ENCODE measurements at places on chromosomes 5 and 9.

DNA sequence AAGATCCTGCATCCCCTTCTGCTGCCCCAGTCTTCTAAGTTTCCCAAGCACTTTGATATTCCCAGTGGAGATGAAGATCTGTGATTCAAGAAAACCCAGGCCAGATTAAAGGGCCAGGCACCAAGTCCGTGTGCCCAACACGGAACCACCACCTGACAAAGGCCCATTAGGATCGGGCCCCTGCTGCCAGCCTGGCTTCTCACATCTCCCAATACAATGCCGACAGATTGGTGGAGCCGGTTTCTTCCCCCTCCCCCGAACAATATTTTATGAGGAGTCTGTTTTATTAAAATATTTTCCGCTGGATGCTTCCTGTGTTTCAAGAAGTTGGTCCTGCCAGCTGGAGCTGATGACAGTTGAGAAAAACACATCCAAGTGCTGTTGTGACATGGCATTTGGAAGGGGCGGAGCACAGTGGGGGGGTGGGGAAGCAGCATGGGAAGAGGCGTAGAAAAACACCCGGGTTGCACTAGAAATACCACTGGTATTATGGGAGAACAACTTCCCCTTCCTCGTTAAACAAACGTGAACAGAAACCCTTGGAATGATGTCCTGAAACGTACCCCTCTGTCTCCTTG is 45.0 kb downstream of the CRB2 start:
- no peak for DNase-seq

DNA sequence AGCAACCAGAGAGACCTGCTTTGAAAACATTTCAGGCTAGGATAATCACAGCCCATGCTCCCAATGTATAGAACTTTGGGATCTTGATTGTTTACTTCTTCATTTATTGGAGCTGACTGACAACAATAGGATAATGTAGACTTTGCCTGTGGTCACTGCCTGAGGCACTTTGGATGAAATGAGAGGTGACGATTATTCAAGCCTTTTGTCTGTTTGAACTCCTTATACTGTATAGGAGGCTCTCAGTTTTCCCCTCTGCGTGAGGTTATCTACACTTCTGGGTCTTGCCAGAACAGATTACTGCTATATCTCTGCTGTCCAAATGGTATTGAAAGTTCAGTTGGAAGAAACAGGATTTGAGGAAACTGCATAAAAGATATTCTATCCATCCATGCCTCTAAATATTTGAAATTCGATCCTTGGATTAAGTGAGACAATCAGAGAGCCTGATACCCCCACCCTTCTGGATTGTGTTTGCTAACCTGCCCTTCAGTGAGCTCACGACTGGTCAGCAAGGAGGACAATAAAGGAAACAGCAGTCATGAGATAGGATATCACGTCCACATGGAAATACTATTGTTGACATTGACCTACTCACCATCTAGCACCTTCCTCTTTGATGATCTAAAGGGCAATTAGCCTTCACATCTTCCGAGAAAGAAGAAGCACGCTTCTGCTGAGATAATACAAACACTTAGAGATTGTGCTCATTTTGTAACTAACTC is 98.1 kb downstream of the DOCK8 start:
- no peak for DNase-seq

GRCh38 chr5:10509575-10509974 is 54.3 kb upstream of the ANKRD33B start:
- no peak for DNase-seq

DNA sequence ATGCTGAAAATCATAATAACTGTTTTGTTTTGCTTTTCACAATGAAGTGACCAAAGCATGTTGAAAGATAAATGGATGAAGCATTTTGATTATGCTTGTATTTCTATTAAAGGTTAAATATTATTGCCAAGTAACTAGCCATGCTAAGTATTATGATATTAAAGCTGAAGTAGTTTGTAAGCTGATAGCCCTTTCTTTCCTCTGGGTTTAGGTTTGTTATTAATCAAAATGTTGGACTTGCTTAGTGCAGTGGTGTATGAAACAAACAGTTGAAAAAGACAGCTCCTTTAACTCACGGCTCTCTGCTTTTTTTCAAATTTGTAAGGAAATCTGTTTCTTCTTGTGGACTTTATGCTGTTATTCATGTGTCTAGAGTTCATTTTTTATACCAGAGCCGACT is 246.0 kb downstream of the CWC27 start:
- no peak for DNase-seq

DNA sequence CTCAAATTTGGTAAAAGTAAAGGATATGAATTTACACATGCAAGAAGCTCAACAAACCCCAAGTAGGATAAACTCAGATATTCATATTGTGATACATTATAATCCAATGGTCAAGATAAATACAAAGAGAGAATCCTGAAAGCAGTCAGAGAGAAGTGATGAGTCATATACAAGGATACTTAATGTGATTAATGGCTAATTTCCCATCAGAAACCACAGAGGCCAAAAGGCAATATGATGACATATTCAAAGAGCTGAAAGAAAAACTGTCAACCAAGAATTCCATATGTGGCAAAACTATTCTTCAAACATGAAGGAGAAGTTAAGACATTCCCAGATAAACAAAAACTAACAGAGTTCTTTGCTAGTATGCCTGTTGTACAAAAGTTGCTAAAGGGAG is 19.5 kb upstream of the IRF1 start:
- DNase-seq = peak; percentile 29

DNA sequence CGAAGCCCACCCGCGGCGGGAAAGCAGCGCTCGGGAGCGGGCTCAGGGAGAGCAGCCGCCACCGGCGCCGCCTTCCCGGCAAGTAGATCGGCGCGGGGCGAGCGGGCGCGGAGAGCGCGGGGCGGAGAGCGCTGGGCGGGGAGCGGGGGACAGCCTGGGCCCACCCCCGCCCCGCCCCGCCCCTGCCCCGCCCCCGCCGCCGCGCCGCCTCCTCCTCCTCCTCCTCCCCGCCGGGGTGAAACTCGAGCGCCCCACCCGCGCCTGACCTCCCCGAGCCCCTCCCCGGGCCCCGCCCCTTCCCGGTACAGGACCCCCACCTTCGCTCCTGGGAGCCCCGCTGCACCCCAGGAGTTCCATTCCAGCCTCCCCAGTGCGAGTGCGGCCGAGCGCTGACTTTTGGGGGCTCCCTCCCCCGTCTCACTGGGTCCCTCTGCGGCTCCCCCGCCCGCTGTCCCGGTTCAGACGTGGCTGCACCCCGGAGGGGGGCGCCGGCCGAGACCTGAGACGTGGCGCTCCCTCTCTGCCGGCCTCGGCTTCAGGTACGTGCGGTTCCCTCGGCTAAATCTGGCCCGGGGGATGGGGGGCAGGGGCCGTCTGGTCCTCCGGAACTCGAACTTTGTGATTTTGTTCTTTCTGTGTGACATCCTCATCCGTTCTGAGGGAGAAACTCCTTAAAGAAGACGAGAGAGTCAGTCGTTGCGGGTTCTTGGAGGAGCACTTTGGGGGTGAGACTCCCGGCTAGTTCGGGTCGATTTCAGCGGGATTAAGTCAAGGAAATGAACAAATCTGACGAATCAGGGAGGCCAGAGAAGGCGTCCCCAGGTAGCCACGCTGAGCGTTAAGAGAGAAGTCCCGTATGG is at the start of gene SEMA5A:
Gene SEMA5A (minus strand): TSS at position 84 of the 860 bp plus-strand sequence. CDS start 166,129 bp downstream, outside the sequence.
- peak; percentile 48 for DNase-seq

DNA sequence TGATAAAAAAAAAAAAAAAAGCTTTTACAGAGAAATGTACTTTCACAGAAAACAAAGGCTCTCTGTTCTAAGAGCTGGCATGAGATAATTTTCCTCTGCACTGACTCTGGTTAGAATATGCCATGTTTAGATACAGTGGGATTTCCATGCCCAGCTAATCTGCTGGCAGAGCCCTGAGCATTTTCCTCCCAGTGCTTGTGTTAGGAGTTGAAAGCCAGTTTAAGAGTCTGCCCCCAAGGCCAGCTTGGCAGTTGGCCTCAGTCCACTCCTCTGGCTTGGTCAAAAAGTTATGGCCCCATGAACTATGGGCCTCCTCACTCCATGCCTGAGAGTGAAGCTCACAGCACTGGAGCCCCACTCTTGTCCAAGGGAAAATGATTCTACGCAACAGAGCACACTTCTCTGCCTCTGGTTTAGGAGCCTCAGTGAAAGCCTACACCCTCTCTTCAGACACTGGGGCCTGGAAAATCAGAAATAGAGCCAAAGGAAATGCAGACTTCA is 21.9 kb downstream of the MOCS2 start:
- DNase-seq = no peak

GRCh38 chr9:71544464-71544863 is 223.8 kb downstream of the CEMIP2 start:
- no peak for DNase-seq

- DNase-seq = no peak
These were observed 72.3 kb upstream of the ANXA1 start for GRCh38 chr9:73079326-73079725.

DNA sequence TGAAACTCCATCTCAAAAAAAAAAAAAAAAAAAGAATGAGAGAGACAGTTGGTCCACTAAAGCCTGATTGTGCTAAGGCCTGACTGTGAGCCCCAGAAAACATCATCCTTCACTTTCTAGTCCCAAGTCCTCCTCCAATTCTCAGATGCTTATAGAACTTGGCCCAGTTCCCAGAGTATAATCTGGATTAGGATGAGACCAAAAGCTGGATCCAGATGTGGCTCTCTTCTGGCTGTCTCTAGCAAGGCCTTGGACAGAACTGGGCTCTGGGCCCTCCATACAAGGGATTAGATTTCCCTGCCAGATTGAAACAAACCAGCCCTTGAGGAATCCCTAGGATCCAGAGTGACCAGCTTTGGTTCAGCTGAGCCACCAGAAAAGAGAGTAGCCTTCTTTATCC is 98.4 kb upstream of the ZNF366 start:
- DNase-seq = no peak

- no peak for DNase-seq
These were observed 123.9 kb downstream of the ADAMTS2 start for GRCh38 chr5:179221196-179221876.

- DNase-seq = no peak
These were observed 20.7 kb downstream of the PTGES start for GRCh38 chr9:129732100-129732499.

DNA sequence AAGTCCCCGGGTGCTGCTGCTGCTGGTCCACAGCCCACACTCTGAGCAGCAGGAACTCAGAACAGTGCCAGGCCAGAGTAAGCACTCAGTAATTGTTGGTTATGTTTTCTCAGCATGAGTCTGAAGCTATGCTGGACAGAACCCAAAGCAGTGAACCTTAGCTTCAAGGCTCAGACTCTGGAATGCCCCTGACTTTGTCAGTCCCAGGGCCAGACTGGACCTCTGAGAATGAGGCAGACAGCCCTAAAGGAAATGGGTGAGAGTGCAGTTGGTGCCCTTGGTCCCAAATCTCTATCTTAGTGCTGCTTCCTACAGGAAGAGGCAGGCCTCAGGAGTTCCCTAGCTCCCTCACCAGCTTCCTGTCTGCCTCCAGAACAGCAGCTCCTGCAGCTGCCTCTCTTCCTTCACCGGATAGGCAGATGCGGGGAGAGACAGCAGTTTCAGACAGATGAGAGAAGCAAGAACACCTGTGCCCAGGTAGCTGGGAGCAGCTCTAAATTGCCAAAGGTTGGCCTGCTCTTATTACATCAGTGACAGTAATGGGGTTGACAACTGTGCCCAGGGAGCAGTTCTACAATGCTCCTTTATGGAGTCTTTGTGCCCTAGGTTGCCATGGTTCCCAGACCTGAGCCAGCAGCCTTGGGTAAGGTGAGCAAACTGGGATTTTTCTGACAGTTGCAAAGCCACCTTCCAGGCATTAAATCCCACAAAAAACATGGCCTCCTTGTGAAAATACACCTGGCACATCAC is 82.2 kb upstream of the CXCL14 start:
- no peak for DNase-seq

GRCh38 chr9:118558026-118558425 is 811.2 kb downstream of the BRINP1 start:
- DNase-seq = no peak

GRCh38 chr9:91868732-91869391 is 81.2 kb downstream of the ROR2 start:
- DNase-seq = no peak

DNA sequence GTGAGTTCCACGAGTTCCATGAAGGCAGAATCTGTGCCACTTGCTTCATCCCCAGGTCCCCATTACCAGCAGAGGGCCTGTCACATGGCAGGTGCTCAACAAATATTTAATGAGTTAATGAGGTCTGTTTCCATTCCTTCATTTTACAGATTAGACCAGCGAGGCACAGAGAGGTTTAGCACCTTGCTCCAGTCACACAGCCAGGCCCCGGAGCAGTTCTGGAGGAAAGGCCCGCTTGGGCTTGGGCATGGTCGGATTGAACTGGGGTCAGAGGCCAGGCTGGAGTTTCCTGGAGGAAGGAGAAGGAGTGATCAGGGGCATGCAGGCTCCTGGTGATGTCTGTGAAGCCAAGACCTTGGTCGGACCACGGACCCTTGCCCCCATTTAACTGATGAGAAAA is 4.0 kb upstream of the ST6GALNAC4 start:
- no peak for DNase-seq

GRCh38 chr5:176492431-176492830 is 44.2 kb downstream of the FAF2 start:
- DNase-seq = no peak

DNA sequence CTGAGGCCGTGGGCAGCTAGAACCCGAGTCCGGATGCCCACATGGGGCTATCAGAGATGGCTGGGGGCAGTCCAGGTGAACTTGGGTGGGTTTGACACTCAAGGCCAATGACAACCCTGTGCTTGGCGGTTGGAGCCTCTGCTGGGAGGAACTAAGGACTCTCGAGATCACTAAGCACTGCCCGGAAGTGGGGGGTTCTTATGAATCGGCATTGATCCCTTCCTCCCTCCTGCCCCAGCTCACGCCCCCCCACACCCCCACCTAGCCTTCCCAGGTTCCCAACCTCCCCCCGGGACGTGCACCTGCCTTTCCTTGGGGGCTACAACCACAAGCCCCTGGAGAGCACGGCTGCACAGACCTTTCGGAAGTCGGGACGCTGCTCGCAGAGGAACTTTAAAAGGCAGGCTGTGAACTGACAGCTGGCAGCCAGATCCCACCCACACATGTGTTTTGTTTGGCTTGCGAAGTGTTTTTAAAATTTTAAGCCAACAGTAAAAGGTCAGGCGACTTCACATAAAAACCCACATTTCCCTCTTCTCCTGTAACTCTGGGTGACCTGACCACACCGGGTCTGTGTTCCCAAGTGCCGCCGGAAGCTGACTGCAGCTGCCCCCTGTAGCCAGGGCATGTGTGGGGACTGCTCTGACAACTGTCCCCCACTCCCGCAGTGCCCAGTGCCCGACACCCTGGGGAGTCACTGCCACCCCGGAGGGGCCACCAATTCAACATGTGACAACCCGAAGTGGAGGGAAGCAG is 5.1 kb upstream of the RALGDS start:
- DNase-seq = peak; percentile 63

All from myocyte (in vitro differentiated cells).